ENCODE measurements at places on chromosomes 6 and 20.

- DNase-seq, result no peak
Observed at GRCh38 chr6:4931530-4932227, 72.2 kb downstream of the RPP40 start.

- DNase-seq, result no peak
Observed at GRCh38 chr20:32762754-32763201, 593 bp downstream of the DNMT3B start.

- no peak for DNase-seq
Observed at GRCh38 chr6:167442245-167442644, 117.4 kb downstream of the TTLL2 start.

DNA sequence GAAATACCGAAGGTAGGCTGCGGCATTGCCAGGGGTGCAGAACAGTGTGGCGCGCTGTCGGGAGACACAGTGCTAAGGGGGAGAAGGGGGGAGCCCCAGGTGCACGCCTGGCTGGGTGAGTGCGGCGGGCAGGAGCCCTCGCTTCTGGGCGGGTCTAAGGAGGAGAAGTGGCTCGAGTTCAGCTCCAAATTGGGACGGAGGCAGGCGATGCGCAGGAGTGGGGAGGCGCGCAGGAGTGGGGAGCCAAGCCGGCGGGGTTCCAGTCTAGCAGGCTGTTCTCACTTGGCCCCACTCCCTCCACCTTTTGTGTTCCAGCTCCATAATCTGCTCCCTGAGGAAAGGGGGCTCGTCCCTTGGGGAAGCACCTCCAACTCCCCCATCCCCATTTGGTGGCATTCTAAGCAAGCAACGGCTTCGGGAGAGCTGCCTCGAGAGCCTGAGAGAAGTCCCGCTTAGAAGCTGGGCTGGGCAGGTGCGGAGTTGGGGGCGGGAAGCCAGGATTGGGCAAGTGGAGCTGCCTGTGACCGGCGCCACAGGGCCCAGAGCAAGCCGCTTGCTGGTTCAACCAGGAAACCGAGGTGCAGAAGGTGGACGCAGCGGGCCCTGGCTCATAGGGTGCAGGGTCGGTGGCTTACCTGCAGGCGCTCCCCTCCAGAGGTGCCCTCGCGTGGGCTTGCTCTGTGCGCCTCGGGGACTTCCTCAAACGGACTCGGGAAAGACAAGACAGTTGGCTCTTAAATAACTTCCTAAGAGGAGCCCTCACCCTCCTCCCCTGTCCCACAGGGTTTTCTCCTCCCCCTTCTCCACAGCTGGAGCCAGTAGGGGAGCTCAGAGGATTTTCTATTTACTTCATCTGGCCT, at the start of gene F13A1:
F13A1 (minus strand) TSS at position 711 of the 860 bp plus-strand sequence. CDS start 1,998 bp downstream, outside the sequence.
- no peak for DNase-seq

DNA sequence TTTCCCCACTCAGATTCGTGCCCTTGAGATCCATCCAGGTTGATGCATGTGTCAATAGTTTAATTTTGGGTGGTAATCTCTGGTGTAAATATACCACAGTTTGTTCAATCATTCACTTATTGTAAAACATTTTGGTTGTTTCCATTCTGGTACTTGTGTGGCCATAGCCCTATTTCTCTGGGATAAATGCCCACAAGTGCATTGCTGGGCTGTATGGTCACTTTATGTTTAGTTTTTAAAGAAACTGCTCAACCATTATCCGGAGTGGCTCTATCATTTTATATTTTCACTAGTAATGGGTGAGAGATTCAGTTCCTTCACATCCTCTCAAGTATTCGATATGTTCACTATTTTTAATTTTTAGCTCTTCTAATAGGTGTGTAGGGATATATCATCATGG, 60.7 kb upstream of the RNF24 start:
- DNase-seq, result no peak

DNA sequence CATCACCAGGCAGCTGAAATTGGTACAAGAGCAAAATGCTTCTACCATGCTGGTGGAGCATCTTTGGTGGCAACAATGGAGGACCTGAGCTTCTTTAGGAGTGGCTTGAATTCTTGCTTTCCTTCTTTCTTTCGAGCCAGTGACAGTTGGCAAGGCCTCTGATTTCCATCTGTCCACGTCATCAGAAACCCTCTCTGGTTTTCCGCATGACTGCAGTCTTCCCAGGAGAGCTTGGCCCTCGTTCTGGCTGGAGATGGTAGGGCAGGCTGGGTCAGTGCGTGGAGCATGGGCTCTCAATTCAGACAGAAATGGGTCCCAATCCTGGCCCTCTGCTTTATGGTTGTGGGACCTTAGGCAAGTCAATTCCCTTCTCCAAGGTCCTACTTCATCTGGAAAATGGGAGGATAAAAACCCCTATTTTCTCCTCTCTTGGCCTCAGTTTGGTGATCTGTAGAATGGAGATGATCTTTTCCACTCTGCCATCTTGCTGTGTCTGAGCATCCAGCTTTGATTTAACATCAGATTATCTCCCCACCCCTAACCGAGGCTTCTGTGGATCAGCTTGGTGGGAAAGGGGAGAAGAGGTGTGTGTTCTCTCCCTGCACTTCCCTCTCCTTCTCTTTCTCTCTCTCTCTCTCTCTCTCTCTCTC, 3.6 kb upstream of the BPIFB1 start:
- DNase-seq, result no peak

DNA sequence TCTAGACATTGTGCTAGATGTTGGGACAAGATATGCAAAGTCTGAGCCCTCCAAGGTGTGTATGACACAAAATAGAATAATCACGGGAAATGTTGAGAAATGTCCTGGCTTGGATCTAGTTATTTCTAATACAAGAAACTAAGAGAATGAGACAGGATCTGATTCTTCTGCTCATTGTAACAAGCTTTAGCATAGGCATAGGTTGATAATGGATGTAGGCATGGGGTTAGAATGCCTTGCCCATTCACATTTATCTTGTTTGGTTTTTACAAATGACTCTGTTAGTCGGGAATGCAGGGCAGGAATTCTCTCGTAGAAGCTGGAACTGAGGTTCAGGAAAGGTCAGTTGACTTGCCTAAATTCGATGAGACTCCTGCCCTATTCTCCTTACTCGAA, 1.5 kb upstream of the SLC26A8 start:
- peak; percentile 83 for DNase-seq

GRCh38 chr6:141261672-141262060, 871.1 kb upstream of the GJE1 start:
- no peak for DNase-seq

DNA sequence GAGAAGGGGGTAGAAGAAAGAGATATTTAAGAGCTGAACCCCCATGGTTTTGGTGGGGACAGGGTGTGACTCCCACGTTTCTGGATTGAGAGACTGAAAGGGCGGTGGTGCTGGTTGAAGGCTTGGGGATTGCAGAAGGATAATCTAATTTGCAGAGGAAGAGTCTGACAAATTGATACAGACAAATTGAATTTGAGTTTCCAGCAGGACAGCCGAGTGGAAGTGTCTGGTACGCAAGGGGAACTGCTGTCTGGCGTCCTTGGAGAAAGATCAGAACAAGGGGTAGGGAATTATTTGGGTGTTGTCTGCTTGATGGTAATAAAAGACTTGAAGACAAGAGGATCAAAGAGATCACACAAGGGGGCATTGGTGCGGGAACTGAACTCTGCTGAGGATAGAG, 40.5 kb upstream of the MDGA1 start:
- DNase-seq, result no peak

- DNase-seq, result no peak
Observed at GRCh38 chr20:382291-383115, 1.9 kb downstream of the TRIB3 start.

GRCh38 chr6:17022604-17023003, 79.2 kb upstream of the STMND1 start:
- DNase-seq, result no peak

DNA sequence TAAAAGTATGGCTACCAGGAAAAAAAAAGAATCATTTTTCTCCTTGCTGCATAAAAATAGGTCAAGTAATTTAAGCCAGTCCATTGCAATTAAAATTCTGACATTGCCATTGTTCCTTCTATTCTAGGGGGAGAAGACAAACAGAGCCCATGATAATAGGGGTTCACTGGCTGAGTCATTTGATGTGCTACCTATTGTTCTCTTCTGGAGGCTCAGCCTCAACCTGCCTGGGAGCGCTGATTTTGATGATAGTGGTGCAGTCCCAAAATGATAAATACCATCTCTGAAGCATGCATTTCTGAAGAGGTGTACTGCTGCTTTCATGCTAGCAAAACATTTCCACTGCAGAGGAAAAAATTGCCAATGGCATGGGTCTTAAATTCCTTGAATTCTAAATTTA, 5.8 kb downstream of the CITED2 start:
- DNase-seq, result no peak

DNA sequence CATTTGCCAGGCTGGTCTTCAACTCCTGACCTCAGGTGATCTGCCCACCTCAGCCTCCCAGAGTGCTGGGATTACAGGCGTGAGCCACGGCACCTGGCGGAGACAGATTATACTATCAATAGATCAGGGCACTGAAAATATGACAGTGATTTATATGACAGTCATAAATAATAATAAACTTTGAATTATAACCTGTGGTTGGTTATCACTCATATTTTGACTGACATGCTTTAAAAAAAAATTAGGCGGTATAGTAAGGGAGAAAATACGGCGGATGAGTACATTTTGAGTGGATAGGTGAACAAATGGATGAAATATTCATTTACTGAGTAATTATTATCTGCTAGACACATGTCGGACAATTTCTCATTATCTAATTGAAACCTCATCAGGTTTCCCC, 28.8 kb downstream of the TMEM244 start:
- DNase-seq, result no peak

DNA sequence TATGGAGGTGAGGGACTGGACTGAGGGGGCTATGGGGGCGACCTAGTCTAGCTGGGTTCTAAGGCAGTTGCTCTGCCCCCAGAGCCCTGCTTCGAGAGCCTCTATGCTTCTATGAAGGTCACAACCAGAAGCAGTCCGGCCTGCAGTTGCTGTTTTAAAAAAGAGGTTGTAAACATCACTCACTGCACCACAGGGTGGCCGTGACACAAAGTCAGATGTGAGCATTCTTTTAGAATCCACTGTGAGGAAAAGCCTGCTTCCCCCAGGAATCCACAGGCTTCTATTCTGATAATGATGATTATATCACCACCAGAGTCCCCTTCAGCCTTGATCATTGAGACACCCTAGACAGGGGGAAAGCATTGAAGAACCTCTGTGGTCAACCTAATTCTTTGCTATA, 229.7 kb upstream of the AGPAT4 start:
- DNase-seq, result no peak

GRCh38 chr6:110822249-110822648, 7.0 kb upstream of the CDK19 start:
- peak; percentile 90 for DNase-seq

DNA sequence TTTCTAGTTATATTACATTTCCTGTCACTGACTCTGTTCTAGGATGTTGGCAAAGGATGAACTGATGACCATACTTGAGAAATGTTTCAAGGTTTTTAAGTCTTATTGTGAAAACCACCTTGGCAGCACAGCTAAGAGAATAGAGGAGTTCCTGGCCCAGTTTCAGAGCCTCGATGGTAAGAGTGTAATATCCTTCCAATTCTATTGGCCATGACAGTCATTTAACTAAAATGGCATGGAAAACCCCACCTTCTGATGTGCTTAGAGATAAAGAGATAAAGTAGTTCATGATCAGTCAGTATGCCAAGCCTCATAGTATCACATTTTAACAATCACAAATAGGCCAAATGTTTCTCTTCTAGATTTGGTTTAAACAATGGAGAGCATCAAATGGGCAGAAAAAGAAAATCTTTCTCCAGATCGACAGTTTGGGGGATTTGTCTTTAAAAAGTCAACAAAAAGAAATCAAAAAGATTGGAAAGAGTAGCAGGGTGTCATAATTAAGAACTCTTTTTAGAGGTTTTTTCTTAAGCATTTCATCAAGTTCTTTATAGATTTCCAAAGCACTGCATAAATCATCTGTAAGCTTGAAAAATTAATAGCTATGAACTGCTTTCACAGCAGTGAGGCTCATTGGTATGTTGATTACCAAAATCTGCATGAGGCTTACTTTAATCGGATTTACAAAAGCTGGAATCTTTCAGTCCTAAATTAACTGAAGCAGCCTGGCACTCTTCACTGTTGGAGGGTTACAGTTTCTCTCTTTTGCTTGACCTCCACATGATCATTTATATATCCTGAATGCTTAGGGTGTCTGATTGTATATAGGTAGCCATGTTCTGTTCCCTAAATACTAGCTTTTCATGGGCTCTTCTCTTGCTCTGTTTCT, 48.7 kb downstream of the AKIRIN2 start:
- DNase-seq, result no peak

DNA sequence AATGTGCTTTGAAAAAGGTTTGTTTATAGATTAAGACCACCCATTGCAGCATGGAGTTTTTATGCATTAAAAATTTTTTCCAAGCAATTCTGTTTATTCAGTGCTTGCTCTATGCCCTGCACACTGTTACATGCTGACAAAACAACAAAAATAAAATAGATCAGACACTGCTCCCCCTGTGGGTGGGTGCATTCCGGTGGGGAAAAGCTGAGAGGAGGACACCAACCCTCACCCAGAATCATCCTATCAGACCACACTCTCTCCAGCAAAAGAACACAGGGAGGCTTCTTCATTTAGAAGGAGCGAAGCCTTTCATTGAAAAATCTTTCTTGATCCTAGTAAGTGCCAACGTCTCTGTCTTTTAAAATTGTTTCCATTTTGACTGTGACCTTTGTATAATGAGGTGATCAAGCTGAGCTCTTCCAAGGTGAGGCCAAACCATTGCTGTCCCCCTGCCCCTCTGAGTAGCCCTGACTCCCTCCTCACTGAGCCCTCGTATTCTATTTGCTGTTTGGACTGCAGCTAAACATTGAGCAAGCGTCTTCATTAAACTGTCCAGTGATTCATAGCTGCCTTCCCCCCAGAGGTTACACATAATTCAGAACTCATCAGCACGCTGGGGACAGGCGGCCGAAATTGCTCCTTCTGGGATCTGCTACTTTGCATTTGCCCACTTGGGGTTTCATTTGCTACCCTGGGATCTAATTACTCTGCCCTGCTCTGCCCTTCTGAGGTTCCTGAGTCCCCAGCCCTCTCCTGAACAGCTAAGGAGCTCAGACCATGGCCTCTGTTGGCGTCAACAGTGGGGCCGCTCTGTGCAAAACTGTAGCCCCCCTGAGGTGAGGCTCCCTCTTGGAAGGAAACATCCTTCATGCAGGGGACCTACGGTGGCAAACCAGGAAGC, 102.4 kb downstream of the F13A1 start:
- no peak for DNase-seq
